Left renal cortex interstitium (tissue), 4 donors: ENCODE measurements at places on chromosomes 12 and 14. TPM values are rescaled to one million over a fixed set of nuclear protein-coding genes. Genes with fewer than 3 reads are reported as not detected.

DNA sequence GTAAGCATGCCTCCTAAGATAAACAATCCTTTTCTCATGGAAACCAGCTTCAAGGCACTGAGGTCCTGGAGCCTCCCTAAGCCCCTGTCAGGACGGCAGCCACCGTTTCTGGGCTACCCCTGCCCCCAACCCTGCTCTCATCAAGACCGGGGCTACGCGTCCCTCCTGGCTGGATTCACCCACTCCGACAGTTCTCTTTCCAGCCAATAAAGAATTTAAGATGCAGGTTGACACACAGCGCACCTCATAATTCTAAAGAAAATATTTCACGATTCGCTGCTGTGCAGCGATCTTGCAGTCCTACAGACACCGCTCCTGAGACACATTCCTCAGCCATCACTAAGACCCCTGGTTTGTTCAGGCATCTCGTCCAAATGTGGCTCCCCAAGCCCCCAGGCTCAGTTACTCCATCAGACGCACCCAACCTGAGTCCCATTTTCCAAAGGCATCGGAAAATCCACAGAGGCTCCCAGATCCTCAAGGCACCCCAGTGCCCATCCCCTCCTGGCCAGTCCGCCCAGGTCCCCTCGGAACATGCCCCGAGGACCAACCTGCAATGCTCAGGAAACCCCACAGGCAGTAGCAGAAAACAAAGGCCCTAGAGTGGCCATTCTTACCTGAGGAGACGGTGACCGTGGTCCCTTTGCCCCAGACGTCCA is 336.3 kb downstream of the TMEM121 start:
- no peak for DNase-seq

- DNase-seq = no peak
Measured at GRCh38 chr12:130971925-130972585, 18.3 kb downstream of the ADGRD1 start.

MYO1A gene
- polyA plus RNA-seq = 0.17 TPM

DNA sequence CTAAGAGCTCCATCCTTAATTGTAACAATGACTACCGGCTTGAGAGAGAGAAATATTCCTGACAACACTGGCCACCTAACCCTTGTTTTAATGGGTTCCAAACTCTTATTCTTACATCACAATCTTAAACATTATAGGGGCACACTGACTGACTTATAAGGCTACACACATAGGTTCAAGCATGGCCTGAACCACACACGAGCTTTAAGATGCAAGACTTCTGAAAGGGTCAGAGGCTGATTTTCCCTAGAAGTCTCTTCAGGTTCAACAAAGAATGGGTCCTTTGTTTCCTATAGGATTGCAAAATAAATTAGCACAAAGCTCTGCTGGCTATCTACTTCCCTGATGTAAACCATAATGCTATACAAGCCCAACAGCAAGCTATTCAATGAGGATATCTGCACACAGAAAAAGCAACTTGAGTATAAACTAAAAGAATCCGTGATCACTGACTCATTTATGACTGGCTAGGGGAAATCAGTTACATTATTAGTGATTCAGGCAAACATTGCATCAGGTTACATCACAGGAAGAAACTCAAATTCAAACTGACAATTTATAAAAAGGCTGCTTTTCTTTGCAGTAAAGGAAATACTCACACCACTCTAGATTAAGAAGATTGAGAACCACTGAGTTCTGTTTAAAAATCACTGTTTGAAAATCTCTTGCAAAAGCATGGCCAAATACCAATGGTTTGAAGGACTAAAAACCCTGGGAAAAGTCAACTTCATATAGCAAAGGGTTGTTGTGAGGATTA is 8.5 kb downstream of the BTG1 start:
- DNase-seq = no peak

GRCh38 chr14:100246809-100247428 is 8.0 kb downstream of the YY1 start:
- no peak for DNase-seq

DNA sequence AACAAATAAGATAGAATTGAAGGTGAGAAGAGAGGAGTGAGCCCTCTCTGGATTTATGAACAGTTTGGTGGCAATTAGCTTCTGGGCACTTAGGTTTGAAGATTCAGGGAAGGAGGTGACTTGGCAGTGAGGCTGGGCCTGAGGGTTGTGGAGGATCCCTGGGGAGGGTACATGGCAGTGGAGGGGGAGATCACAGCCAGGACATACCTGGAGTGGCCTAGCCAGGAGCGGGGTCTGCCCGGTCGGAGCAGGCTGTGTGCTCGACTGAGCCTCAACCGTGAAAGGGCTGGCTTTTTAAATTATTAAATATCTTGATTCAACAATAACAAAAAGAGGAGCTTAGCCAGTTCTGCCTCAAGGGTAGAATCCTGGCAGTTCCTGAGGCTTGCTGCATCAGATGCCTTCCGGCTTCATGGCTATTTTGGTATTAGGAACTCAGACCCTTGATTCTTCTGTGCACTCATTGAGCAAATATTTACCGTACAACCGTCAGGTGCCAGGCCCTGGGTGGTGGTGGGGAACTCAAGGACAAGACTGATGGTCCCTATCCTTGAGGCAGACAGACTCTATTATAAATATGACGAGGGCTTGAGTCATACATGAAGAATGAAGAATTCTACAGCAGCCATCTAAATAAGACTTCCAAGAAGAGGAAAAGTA is 73.4 kb downstream of the SPTB start:
- DNase-seq = no peak

DNA sequence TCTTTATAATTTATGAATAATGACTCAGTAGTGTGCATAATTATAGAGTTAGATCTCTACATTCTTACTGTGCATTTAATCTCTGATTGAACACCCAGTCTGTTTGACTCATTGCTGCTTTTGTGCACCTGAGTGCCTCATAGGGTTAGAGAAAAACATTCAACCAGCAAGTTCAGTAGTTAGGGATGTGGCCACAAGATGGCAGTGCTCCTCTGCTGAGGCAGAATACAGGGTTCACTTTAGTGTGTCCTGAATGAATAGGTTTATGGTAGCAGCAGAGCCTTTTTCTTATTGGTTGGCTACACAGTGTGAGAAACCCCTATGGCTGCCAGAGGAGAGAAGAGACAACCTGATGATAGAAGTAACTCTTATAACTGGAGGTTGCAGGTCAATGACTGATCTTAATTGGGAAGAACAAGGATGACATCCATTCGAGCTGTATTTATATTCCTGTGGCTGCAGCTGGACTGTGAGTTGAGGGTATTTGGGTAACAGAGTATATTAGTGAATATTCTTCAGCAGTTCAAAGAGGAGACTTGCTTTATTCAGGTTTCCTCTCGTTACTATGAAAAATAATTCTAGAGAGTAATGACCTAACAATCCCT is 194.9 kb upstream of the OR4E1 start:
- DNase-seq = peak; percentile 23

DNA sequence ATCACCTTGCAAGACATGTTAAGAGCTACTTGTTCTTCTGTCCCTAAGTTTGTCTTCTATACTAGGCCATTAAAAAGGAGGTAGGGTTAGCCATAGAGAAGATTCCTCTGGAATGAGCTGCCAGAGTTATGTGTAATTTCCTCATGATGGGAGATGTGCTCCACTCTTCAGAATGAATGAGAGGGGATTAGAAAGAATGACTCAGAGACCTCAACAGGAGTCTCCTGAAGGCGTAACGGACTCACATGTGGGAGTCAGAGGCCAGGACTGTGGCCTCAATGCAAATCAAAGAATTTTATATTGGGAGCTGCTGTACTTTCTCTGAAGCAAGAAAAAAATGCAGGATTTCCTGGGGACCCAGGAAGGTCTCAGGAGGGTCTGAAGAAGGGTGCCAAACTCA is 87.8 kb upstream of the ATXN7L3B start:
- no peak for DNase-seq

FLRT2 gene
- polyA plus RNA-seq = 278 TPM

DNA sequence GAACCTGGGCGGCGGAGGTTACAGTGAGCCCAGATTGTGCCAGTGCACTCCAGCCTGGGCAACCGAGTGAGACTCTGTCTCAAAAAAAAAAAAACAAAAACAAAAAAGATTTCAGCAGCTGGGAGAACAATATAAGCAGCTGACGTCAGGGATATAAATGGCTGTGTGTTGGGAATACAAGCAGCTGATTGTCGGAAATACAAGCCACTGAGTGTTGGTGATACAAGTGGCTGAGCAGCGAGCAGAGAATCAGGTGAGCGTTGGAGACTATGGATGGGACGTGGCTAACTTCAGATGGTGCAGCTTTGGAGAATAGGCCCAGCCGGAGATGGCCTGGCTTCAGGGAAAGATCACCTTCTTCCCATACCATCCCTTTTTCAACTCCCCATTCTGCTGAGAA is 32.0 kb downstream of the PSEN1 start:
- no peak for DNase-seq

- DNase-seq = no peak
Measured at GRCh38 chr12:7310070-7310469, 6.2 kb downstream of the ACSM4 start.

DNA sequence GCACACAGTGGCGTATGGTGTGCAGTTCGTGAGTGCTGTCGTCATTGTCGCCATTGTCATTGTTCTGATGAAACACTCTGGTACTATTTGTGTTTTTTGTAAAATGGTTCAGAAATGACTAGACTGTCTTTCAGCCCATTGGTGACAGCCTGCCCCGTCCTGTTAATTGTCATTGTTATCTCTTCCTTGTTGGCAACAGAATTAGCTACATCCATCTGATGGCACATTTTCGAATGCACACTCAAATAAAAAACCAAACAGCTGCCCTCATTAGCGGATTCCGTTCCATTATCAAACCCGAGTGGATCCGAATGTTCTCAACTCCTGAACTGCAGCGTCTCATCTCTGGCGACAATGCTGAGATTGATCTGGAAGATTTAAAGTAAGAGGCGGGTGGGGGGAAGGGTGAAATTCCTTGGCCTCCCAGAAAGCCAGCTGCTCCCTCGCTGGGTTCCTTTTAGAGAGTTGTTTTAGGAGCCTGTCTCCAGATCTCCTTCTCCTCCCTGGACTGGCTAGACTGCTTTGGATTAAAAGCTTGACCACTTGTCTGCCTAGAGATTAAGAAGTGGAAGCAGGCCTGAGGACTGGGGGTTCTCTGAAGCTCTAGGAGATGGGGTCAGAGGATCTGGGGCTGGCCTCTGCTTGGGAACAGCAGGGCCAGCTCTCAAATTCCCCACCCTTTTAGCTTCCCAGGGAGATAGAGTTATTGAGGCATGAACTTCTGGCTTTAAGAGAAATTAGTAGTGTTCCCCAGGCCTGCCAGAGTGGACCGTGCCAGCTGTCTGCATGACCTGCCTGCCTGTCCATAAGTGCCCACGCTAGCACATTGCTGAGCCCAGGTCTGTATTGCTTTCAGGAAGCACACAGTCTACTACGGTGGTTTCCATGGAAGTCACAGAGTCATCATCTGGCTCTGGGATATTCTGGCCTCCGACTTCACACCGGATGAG is 43.3 kb downstream of the MMAB start:
- DNase-seq = no peak

PTCSC3 gene
- polyA plus RNA-seq = 0.32 TPM

GRCh38 chr14:59247801-59248584 is 59.5 kb downstream of the DAAM1 start:
- DNase-seq = no peak

DNA sequence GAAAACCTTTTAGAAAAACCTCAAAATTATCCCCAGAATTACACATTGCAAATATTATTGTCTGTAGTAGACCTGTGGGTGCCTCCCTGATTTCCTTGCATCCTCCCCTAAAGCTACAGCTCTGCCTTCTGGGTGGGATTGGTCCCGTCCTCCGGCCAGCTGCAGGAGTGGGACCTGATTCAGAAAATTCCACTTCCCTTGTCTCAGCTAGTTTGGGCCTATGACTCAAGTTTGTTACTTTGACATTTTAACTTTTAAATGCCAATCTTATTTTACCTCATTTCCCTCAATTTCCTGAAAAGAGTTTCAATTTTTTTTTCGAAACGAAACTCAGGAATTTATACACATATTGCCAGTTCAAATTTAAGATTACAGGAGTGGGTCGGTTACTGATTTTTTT is 13.2 kb upstream of the SLC41A2 start:
- no peak for DNase-seq

DPPA3 gene
- polyA plus RNA-seq = not detected

ACOT6 gene
- polyA plus RNA-seq = not detected

GRCh38 chr12:38159092-38159551 is 157.5 kb upstream of the ALG10B start:
- no peak for DNase-seq

EML1 gene
- polyA plus RNA-seq = 26.6 TPM

DNA sequence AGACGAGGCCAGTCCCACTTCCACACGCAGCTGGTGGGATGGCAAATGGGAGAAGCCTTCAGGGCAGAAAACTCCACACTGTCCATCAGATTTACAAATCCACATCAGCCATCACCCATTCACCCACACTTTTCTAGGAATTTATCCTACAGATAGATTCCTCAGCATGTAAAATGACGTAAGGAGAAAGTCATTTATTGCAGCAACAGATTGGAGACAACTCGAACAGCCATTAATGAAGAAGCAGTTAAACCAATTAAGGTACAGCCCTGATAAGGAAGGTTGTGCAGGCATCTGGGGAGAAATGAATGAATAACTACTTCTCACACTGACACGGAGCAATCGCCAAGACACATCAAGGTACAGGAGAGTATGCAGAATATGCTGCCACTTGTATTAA is 26.2 kb downstream of the PRKAB1 start:
- no peak for DNase-seq

DNA sequence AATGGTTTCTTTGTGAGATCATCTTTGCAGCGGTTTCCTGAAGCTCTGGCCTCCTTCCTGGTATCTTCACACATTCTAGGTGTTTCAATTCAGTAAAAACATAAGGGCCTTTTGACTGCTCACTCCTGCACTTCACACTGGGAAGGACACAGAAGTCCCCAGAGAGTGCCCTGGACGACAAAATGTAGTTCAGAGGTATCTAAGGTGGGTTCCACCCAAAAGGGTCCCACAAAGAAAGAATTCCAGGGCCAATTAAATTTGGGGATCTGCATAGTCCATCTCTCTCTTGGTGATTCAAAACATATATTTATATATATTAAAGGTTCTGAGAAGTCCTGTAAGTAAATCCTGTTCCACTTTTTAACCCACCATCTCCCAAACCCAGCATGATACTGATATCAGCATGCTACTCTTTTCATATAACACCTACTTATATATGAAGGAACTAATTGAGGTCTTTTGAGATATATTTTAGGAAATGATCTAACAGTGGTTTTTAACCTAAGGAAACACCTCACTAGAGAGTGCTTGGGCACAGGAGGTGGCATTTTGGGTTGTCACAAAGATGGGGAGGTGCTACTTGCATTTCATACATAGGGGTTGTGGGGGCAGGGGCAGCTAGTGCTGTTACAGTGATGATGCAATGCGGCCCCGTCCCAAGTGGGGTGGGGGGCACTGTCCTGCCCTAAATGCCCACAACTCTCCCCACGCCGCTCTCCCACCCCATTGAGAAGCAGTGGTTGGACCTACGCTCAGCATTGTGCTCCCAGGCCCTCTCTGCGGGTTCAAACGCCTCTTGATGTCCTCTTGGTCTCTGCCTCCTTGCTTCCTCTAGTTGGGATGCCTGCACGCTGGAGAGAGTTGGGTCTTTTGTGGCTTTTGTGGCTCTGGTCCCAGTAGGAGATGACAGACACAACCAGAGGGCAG is 109.4 kb downstream of the ARF6 start:
- DNase-seq = no peak

- DNase-seq = no peak
Measured at GRCh38 chr12:26001530-26001929, 43.0 kb downstream of the RASSF8 start.
